ENCODE measurements at places on chromosomes 2 and 18.
A peak's percentile ranks its signal among the peaks of the same experiment; 100 is the strongest.

DNA sequence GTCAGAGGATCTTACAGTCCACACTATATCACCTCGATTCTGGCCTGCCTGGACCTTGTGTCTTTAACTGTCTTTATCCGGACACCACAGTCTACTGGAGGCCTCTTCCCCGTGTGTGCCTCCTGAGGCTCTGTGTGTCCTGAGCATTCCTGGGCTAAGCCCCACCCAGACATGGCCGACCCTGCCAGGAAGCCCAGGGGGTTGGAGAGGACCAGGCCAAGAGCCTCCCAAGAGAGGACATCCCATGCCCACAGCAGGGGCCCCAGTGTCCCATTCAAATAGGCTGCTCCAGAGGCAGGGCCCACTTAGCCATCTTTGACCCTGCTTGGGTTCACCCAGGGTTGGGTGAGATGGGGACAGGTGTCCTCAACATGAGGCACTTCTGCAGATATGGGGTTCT lies 84.7 kb upstream of the OTOS start:
- peak; percentile 80 for DNase-seq

DNA sequence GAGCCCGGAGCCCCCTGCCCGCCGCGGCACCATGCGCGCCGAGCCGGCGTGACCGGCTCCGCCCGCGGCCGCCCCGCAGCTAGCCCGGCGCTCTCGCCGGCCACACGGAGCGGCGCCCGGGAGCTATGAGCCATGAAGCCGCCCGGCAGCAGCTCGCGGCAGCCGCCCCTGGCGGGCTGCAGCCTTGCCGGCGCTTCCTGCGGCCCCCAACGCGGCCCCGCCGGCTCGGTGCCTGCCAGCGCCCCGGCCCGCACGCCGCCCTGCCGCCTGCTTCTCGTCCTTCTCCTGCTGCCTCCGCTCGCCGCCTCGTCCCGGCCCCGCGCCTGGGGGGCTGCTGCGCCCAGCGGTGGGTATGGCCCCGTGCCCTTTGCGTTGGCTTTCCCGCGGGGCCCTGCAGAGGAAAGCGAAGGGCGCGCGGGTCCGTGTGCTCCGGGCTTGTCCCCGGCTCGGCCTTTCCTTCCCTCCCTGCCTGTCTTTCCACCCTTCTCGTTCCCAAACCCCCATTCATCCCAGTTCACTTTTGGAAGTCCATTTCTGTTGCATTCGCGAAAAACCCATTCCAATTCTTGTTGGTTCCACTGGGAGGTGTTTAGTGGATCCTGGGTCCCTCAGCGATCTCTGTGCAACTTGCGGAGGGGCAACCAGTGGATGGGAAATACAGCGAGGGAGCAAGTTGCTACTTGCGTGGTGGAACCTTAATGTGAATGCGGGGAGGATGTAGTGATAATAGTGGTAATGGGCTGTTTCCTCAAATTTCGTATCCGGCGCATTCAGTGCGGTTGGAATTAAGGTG lies 599 bp downstream of the ADAM23 start:
- no peak for DNase-seq

DNA sequence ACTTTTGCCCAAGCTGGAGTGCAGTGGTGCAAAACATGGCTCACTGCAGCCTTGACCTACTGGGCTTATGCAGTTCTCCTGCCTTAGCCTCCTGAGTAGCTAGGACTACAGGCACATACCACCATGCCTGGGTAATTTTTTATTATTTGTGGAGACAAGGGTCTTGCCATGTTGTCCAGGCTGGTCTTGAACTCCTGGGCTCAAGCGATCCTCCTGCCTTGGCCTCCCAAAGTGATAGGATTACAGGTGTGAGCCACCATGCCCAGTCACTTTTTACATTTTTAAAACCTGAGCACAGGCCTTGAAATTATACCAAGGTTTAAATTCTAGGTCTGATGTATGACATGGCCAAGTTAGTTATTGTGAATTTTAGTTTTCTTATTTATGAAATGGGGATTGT lies 18.2 kb downstream of the SMAD4 start:
- DNase-seq, result no peak

GRCh38 chr2:167980439-167980838 lies 267.0 kb downstream of the STK39 start:
- DNase-seq, result no peak

- DNase-seq, result no peak
Observed at GRCh38 chr2:239291475-239292350, 109.1 kb downstream of the HDAC4 start.

DNA sequence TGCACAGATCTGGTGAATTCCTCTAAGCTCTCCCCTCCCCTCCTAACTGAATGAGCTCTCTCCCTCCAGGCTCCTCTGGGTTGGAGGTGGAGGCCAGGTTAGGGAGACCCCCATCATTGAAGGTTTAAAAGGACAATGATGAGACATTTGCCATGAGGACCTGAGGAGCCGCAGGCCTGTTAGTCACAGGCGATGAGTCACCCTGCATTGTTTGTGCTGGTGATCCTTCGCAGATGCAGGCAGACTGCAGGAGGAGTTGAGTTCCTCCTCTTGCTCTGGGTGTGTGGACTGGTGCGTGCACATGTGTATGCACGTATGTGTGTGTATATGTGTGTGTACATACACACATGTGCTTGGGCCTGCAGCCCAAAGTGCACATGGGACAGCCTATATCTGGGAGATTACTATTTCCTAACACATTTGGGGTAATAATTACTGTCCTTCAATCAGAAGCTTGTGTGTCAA lies 42.0 kb downstream of the MCFD2 start:
- DNase-seq, result peak; percentile 89

DNA sequence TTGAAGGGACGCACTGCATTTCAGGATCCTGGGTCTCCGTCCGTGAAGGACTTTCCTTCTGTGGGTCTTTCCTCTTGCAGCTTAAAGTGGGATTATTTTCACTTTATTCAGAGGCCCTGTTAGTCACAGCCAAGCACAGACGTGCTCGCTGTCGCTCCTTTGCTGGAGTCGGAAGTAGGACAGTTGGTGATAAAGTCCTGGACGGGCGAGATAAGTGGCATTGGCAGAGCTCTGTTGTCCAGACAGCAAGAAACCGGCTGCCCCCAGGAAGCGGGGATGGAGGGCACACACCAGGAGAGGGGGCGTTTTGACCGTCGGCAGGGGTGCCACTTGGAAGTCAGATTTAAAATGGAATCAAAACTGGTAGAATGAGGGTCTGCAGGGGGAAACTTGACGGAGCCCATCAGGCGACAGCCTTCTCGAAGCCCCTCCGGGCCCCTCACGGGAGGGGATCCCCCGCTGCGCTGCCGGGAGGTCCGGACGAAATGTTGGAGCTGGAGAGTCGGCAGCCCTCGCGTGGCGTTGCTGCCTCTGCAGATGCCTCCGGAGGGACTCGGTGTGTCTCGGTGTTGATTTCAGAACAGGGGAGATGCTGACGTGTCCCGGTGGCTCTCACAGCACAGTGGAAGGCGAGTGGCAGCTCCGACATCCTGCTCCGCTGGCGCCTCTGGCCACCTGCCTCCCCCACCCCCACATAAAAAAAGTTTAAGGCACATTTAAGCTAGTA lies 124.2 kb downstream of the NFATC1 start:
- no peak for DNase-seq

DNA sequence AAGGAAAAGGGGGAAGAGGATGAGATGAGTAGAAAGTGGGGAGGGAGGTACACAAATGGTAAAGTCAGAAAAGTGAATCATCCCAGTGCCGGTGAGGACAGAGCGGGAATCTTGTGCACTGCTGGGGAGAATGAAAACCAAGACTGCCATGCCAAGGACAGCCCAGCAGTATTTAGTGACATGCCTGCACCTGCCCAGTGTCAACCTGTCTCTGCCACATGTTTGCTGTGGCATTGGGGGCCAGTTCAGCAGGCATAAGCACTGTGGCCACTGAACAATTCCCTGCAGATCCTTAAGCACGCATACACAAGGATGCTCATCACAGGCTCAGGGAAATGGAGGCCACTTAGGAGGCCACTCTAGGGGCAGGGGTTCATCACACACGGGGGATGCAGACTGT lies 5.2 kb upstream of the KCNK3 start:
- DNase-seq, result no peak

GRCh38 chr2:127128445-127128904 lies 21.5 kb upstream of the BIN1 start:
- DNase-seq, result no peak

DNA sequence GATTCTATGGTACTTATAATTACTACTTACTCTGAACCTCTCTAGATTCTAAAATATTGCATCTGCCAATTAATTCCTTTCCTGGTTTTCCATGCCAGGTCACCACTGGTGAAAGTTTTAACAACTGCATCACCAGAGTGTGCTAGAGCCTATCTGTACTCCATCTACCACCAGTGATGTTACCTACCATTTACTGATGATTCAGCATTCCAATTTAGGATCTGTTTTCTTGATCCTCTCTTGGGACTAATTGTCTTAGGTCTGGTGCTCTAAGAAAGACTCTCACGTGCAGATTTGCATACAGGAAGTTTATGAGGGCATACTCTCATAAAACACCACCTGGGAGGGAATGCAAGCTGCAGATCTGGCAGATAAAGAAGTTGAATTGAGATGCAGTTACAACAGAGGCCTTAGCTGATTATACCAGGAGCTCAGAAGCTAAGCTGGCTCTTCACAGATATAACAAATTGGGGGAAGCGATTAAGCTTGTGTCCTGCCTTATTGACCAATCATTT lies 347.6 kb upstream of the VRK2 start:
- DNase-seq, result no peak

- no peak for DNase-seq
Observed at GRCh38 chr2:111201214-111201613, 80.5 kb downstream of the BCL2L11 start.

GRCh38 chr2:200681697-200682096 lies 95.9 kb downstream of the AOX1 start:
- no peak for DNase-seq

GRCh38 chr18:41753826-41754225 lies 201.2 kb upstream of the PIK3C3 start:
- DNase-seq, result no peak

GRCh38 chr2:224209555-224210285 lies 170.6 kb upstream of the SERPINE2 start:
- DNase-seq, result no peak

DNA sequence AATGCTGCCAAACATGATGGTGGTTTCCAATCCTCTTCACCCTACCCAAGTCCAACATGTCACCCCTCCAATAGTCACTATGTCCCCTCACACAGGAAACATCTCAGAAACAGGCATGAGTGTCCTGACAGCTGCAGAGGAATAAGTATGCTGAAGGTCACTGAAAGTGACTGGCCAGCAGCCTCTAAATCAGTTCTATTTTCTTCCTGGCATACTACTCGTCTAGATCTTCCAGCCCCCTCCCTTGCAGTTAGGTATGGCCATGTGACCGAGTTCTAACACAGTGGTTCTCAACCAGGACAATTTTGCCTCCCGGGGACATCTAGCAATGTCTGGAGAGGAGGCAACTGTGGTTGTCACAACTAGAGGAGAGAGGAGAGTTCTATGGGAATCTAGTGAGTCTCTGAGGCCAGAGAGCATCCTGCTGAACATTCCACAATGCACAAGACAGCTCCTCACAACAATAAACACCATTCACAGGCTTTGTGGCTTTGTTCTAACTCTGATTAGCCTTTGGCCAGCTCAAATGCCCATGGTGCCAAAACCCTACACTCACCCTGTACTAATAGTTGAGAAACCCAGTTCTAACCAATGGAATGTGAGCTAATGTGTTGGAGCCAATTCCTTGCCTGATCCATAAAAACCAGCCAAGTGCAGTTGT lies 12.6 kb upstream of the ID2 start:
- peak; percentile 73 for DNase-seq

DNA sequence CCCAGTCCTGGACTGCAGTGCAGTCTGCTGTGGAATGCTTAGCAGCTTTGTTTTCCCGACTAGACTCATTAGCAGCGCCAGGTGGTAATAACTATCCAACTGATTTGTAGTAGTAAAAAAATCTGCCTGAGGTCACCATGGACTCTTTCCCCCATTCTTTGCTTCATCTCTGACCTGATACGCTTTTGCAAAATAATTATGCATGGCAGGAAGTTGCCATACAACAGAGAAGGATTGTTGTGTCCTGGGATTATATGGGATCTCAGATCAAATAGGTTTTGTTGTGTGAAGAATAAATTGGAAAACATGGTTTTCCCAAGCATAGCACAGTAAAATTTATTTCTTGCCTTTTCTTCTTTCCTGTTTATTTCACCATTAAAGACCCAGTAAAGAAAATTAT lies 72.4 kb upstream of the ATP5MC3 start:
- no peak for DNase-seq

DNA sequence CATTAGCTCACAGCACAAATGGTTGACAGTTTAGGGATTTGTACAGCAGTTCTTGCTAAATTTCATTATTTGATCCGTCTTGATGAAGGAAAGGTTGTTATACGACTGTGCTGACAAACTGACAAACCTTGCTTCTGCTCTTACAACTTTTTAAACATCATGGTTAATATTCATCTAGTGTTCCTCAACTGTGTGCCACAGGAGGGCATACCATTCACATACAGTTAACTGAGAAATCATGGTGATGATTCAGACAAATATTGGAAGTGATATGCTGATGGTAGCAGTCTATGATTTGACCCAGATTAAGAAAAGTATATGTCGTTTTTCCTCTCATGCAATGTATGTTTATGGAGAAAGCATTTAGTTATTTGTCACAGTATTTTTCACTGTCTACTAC lies 129.8 kb upstream of the FSIP2 start:
- DNase-seq, result no peak

DNA sequence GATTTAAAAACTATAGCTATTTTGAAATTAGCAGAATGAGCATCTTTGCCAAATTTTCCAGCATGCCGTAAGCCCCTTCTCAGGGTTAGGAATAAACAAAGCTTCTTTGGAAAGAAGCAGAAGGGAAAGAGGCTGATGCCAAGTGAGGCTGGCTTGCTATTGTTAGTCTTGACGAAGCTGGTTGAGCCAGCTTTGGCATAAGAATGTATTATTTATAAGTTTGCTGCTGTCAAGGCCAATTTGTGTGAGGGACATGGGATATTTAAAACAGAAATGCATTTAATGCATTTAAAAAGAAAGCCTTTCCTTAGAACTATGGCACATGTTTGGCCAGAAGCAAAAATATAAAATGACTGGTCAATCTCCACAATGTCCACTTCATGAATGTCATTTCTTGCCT lies 52.5 kb upstream of the TTN start:
- no peak for DNase-seq

DNA sequence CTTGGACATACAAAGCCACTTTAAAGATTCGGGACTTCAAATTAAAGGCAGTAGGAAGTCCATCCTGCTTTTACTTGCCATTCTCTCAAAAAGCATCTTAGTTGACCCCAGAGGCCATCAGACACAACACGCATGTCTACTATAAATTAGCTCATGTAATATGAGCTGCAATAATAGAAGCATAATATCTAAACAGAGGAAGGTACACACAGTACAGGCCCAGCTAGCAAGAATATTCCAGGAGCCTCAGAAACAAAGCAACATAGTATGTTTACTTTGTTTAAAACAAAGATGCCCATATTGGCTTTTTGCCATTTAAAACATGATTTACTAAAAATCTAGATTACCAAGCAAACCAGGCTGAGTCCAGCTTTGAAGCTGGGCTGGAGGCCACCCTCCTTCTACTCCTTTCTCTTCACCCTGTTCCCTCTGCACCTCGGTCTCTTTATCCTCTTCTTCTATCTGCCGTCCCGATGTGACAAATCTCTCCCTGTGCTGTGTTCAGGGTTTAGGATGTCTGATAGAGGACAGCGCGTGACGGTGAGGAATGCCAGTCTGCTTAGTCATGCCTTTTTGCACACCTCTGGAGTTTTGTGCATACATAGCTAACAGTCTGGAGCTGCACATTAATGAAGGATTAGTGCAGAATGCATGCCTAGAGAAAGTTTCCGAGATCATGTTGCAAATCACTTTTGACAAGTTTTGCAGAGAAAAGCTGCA lies 28.2 kb downstream of the DTNA start:
- DNase-seq, result no peak

GRCh38 chr2:218378053-218378452 lies 4.0 kb upstream of the SLC11A1 start:
- DNase-seq, result no peak

All from lower leg skin (tissue), 4 donors.